ENCODE measurements at places on chromosomes 2 and 18.

- no peak for DNase-seq
These were observed 159.5 kb downstream of the L3MBTL4 start for GRCh38 chr18:6255116-6255705.

DNA sequence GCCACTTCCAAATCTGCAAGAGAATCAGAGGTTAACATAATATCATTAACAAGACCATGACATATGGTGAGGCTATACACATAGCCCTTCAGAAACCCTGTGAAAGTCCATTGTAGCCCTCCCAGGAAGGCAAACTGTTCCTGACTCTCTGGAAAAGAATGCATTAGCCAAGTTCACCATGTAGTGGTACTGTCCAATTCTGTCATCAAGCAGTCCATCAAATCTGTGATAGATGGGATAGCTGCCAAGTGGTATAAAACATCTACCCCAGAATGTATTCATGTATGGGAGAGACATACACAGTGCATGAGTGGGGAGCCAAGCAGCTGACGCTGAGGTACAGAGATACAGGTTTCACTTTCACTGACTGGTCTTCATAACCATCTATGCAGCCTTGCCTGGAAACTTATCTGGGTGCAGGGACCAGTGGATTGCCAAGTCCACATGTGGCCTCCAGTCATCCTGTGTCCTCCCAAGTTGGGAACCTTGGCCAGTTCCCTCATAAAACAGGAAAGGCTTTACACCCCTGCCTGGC lies 281.1 kb downstream of the MBD2 start:
- no peak for DNase-seq

GRCh38 chr18:77068321-77069312 lies 64.0 kb downstream of the MBP start:
- no peak for DNase-seq

GRCh38 chr2:194155431-194155830 lies 1501.6 kb upstream of the SLC39A10 start:
- DNase-seq: no peak

GRCh38 chr2:98311771-98312545 lies 34.3 kb upstream of the CNGA3 start:
- no peak for DNase-seq

DNA sequence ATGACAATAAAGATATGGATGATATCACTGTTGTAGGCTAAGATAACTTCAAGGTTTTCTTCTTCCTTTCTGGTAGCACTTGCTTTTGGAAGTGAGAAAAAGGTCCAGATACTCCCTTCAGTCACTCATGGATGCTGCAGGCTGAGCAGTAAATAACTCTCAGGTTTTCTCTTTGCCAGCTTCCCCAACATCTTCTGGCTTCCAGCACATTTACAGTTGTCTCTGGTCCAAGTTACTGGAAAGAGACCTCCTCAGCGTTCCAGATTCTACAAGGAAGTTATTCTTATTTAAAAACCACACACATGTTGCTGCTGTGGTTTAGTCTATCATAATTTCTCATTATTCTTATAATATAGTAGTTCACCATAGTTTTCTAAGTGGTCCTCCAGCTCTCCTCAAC lies 383.4 kb downstream of the PLCL1 start:
- DNase-seq: no peak

DNA sequence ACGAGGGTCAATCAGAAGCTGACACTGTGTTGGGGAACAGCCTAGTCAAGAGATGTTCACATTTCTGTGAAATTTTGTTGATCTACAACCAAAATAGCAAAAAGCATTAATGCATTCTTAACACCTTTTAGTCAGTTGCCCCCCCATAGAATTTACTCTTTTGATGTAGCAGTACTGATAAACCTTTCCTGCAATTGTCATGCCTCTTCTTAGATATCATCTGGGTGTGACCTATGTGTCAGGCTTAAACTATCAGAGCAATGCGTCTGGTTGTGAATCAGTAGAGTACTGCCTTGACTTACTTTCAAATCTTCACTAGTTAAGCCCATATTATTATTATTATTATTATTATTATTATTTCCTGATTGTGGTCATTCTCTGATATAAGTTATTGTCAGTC lies 61.9 kb downstream of the GREB1L start:
- no peak for DNase-seq

DNA sequence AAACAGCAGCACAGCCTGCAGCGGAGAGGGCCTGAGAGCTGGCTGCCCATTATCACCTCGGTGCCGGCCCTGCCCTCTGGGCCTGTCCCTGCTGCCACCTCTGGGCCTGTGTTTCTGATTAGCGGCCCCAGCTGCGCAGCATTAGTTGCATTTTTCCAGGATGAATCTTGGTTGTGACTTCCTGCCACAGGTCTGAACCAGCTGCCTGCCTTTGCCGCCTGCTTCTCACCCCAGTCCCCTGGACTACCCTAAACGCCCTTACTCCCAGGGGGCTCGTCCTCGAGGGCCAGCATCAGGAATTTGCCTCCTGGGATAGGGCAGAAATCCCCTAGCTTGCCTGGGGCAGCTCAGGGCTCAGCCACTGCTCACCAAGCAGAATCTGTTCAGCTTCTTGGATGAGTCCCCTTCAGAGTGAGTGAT lies 342.8 kb downstream of the DYSF start:
- DNase-seq: no peak

GRCh38 chr2:52960881-52961280 lies 806.7 kb upstream of the CHAC2 start:
- no peak for DNase-seq

- no peak for DNase-seq
These were observed 24.4 kb downstream of the EIF4E2 start for GRCh38 chr2:232574674-232575403.

DNA sequence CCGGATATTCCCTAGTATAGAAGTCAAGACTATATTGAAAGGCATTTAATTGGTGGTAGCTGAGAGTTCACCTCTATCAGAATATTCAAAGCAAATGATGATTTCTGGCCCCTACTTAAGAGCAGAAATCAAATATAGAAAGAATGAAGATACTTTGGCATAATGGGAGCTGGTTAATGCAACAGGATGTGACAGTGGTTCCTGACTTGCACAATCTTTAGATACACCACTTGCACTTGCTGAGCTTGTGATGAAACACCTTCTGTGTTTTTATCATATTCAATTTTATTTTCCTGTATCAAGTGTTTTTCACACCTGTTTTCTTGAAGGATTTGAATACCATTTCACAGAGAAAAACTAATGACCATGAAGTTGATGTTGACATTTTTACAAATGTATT lies 124.1 kb upstream of the CDH19 start:
- DNase-seq: no peak

DNA sequence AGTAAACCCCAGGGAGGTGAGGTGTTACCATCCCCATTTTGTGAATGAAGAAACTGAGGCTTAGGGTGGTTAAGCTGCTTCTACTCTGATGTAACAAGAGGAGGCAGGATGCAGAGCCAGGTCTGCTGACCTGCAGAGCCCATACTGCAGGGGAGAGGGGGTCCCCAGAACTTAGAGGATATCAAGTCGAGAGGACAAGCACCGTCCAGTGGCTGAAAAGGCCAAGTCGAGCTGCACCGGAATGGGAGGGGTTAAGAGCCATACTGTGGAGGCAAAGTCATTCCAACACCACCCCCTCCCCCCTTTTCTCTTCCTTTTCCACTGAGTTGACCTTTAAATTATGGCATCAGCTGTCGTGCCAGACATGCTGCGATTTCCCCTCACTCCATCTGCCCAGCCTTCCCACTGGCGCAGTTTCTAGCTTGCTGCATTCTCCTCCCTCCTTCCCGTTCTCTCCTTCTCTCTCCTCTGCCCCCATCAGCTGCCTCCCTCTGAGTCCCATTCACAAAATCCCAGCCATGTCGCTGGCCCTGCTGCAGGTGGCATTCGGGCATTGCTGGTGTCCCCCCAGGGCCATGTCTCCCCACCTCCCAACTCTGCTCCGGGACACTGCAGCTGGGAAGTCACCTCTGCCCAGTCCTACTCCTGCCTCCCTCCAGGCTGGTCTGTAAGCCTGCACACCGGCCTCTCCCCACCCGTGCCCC lies 346.9 kb downstream of the DYSF start:
- peak; percentile 11 for DNase-seq

DNA sequence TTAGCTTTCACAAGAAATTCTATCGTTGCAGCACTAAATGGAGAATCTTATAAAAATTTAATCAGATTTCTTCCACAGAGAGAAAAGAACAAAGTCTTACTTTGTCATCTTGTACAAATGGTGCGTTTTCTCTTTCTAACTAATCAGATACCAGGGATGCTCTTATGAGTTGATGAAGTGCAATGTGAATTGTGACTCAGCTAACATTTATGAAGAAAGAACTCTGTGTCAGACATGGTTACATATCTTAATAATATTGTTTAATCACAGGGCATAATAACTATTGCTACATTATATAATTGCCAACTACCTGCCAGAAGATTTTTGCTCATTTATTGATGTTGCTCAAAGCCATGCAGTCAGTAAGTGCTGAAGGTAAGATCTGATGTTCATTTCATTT lies 465.0 kb downstream of the CCDC85A start:
- DNase-seq: no peak

DNA sequence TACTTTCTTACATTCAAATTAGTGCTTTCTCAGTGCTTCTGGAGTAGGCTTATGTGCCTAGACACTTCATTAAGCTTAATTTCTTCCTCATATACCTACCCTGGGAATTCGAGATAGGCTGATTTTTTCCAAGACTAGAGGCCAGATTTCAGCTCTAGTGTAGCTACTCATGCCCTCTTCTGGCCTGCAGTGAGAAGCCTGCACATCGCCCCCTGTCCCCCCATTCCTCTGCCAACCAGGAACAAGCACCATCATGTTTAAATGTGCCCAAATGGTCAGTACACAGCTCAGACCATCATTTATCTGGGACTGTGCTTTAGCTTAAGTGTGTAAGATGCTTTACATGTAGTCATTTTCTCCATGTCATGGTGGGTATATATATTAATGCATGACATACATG lies 1218.8 kb upstream of the LRRTM1 start:
- DNase-seq: no peak

- no peak for DNase-seq
These were observed 77.0 kb downstream of the CTIF start for GRCh38 chr18:48615566-48616401.

DNA sequence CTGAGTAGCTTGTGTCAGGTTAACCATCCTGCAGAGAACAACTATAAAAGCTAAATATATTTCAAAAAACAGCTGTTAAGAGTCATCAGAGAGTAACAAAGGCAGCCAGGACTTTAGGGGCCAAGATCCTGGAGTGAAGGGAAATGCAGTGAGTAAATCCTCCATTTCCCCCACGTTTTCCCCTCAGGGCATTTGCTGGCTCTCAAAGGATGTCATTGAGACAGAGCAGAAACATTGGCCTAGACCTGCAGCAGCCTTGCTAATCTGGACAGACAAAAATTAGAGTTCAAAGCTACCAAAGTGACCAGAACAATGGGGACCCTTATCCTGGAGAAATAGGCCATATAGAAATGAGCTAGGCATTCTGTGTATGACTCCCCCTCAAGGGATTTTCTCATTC lies 21.1 kb upstream of the KLHL29 start:
- DNase-seq: no peak

- no peak for DNase-seq
These were observed 11.1 kb upstream of the MAPRE3 start for GRCh38 chr2:26959331-26959730.

DNA sequence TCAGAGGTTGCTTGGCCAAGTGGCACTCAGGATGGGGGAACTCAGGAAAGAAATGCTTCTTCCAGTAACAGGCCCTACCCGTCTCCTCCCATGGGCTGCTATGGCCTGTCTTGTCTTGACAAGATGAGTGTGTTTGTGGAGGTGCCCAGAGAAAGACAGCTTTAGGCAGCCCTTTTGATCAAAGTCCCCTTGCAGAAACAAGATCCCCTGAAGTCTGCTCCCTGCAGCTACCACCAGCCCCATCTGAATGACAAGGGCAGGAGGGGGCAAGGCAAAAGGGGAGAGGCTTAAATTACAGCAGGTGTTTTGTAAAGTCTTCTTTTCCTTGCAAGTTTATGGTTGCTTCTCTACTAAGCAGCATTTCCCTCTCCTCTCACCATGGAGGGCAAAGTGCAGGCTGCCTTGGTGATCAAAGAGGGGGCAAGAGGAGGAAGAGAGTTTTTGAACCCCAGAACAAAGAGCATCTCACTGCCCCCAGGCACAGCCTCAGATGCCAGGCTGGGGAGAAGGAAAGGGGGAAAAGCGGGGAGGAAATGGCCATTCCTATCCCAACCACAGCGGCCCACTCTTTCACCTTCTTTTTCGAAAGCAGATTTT lies 6.7 kb downstream of the EVA1A start:
- no peak for DNase-seq

- no peak for DNase-seq
These were observed 119.3 kb upstream of the IL1R2 start for GRCh38 chr2:101872480-101872879.

- no peak for DNase-seq
These were observed 12.2 kb downstream of the PKDCC start for GRCh38 chr2:42060028-42060427.

- DNase-seq: no peak
These were observed 47.8 kb upstream of the TEX51 start for GRCh38 chr2:126850940-126851339.

DNA sequence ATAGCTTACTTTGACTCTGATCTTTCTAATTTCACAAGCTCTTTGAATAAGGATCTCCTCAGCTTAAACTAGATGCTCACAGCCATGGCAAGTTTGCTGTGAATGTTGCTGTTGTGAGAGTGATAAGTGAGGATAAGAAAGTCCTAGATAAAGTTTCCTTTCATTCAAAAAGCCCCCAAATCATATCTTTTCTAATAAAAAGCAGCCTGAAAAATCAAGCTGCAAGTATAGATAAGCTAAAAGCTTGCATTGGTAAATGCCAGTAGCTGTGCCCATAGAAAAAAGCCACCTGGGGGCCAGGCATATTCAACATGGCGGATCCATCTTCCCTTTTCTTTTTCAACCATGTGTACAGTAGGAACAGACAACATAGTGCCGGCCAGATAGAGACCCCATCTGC lies 4.3 kb downstream of the NLRC4 start:
- no peak for DNase-seq

DNA sequence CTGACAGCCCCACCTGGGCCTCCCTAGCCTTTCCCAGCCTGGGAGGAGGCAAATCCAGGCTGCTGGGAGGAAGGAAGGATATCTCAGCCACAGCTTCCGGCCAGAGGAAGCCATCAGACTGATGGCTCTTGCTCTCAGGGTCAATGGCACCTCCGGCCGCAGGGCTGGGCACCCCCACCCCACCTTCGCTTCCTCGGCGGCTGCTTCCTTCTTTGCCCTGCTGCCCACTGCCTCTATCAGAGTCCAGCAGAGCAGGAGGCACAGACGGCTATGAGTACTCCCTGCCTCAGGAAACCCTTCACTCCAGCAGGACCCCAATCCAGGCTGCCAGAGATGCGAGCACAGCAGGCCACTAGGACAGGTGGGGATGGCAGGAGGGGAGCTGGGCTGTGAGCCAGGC lies 3.3 kb downstream of the SEMA4C start:
- no peak for DNase-seq

GRCh38 chr2:5391362-5391761 lies 300.8 kb upstream of the SOX11 start:
- peak; percentile 81 for DNase-seq

- DNase-seq: no peak
These were observed 1.9 kb downstream of the BMPR2 start for GRCh38 chr2:202378001-202378400.

- DNase-seq: no peak
These were observed 306.3 kb upstream of the HS6ST1 start for GRCh38 chr2:128624956-128625355.

GRCh38 chr18:21777814-21778213 lies 37.2 kb downstream of the MIB1 start:
- no peak for DNase-seq
